ENCODE measurements at places on chromosomes 6 and 20. TPM values are rescaled to one million over a fixed set of nuclear protein-coding genes. Genes with fewer than 3 reads are reported as not detected.

The IL20RA gene
- total RNA-seq, result 1.7 TPM

The TGM2 gene
- total RNA-seq, result 1.0 TPM

The ALDH5A1 gene
- 2.4 TPM for total RNA-seq

The SLC22A16 gene
- total RNA-seq, result not detected

The ATP6V1G2 gene
- 2.9 TPM for total RNA-seq

The PMEPA1 gene
- 20.0 TPM for total RNA-seq

The COL9A3 gene
- 76.0 TPM for total RNA-seq

The DYNLT2 gene
- 1.6 TPM for total RNA-seq

The HFE gene
- total RNA-seq, result 1.6 TPM

The HLA-DQA2 gene
- not detected for total RNA-seq

The ABCF1 gene
- total RNA-seq, result 123 TPM

The FUCA2 gene
- 47.4 TPM for total RNA-seq

GRCh38 chr6:19311786-19312185, 525.4 kb upstream of the ID4 start:
- peaks cover 6% of the 10 kb centered on the region for H3K4me1 ChIP-seq
- no peaks in the 10 kb centered on the region for H3K36me3 ChIP-seq
- peak overlapping the region; percentile 8 for H3K27ac ChIP-seq
- peaks cover 2% of the 10 kb centered on the region for H3K27me3 ChIP-seq
- peak; percentile 44 for DNase-seq

DNA sequence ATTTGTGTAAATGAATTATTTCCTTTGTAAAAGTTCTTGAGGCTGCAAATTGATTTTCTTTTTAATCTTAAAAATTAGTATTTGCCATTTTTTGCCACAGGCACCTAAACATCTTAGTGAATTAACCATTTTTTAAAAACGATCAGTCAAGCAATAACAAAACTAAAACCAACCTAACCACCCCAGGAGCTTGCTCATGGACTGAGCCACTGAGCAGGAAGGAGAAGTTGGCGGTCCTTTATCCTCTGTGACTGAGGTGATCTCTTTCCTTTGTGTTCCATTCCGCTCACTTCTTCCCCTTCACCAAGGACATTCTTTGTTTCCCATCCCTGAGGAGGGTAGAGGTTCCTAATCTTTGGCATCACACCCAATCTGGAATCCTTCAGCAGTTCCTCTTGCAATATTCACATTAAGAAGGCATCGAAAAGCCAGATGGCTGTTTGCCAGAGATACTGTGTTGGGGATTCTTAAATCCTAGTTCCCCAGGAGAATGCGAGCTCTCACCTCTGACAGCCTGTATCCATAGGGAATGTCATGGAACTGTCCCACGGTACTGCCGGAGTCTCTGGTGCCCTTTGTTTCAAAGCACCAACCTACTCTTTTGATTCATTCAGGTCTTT, 30.5 kb downstream of the RPRD1B start:
- H3K36me3 ChIP-seq, result peaks cover 68% of the 10 kb centered on the region
- no peak for DNase-seq

DNA sequence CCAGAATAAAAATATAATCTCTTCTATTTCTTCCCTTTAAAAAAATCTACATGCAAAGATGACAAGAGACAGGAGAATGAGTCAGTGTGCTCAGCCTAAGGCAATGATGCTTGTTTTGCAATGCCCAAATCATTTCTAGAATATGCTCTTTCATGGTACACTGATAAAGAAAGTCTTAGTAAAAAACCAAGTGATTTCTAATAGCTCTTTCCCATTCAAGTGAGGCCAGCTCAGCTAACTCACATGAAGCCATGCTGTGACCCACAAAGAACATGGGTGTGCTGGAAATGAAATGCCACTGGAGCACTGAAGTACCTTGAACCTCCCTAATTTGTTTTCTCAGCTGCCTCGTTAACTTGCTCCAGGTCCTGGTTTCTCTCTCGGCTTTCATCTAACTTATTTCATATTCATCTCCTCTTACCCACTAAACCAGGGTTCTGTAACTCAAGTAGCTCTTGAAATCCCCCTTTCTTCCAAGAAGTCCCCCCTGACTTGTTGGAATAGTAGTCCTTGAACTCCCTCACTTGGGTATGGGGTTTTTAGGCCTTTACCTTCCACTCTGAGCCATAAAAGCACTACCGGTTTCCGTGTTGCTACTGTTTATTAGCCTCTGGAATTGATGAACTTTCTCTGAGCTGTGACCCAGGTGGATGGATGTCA, 92.7 kb downstream of the IRF4 start:
- no peak for DNase-seq
- H3K4me1 ChIP-seq, result no peaks in the 10 kb centered on the region
- no peak overlapping the region for H3K4me3 ChIP-seq
- H3K36me3 ChIP-seq, result peaks cover 36% of the 10 kb centered on the region
- no peak overlapping the region for H3K27ac ChIP-seq
- H3K27me3 ChIP-seq, result no peaks in the 10 kb centered on the region

- H3K36me3 ChIP-seq, result no peaks in the 10 kb centered on the region
- H3K4me1 ChIP-seq, result peaks cover 17% of the 10 kb centered on the region
- H3K27ac ChIP-seq, result no peak overlapping the region
- DNase-seq, result no peak
- H3K27me3 ChIP-seq, result peaks cover 18% of the 10 kb centered on the region
- no peak overlapping the region for H3K4me3 ChIP-seq
Measured at GRCh38 chr6:168315596-168315995, 4.0 kb downstream of the DACT2 start.

DNA sequence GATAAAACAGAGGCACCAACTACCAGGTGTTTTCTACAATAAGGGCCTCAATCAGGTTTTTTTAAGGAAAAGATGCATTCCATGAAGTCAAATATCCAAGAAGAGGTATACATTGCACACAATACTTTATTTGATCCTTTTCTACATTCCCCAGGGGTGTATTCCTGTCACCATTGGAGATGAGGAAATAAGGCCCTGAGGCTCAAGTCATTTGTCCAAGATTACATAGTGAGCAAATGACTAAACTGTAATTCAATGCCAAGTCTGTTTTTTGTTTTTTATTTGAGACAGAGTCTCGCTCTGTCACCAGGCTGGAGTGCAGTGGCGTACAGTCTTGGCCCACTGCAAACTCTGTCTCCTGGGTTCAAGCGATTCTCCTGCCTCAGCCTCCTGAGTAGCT, 69.2 kb upstream of the CDYL start:
- H3K27me3 ChIP-seq, result no peaks in the 10 kb centered on the region
- no peak for DNase-seq
- no peak overlapping the region for H3K27ac ChIP-seq
- no peak overlapping the region for H3K4me3 ChIP-seq
- no peaks in the 10 kb centered on the region for H3K4me1 ChIP-seq

GRCh38 chr6:92893741-92894140, 525.6 kb downstream of the EPHA7 start:
- no peaks in the 10 kb centered on the region for H3K27me3 ChIP-seq
- no peak for DNase-seq
- no peaks in the 10 kb centered on the region for H3K4me1 ChIP-seq
- H3K36me3 ChIP-seq, result no peaks in the 10 kb centered on the region

DNA sequence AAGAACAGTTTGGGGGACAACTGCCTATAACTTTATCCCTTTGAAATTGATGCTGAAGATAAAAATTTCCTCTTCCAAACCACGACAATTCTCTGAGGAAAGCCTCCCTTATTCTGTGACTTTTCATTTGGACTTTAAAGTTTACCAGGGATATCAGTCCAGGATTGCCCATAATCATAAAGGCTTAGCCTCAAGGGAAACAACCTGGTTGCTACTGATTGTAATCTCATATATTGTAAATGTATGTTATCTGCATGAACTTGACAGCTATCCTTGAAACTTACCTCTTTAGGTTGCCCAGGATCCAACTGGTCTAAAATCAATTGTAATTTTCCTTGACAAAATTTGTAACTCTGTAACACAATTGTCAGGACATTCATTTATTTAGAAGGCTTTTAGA, 23.8 kb downstream of the TBC1D32 start:
- no peak for DNase-seq
- H3K27ac ChIP-seq, result no peak overlapping the region
- no peaks in the 10 kb centered on the region for H3K4me1 ChIP-seq
- H3K27me3 ChIP-seq, result no peaks in the 10 kb centered on the region

GRCh38 chr6:69994251-69994650, 127.9 kb downstream of the COL19A1 start:
- H3K36me3 ChIP-seq, result no peaks in the 10 kb centered on the region
- no peak for DNase-seq
- no peaks in the 10 kb centered on the region for H3K27me3 ChIP-seq
- no peak overlapping the region for H3K4me3 ChIP-seq
- no peak overlapping the region for H3K27ac ChIP-seq

- no peaks in the 10 kb centered on the region for H3K27me3 ChIP-seq
- H3K4me1 ChIP-seq, result no peaks in the 10 kb centered on the region
- no peak overlapping the region for H3K4me3 ChIP-seq
- no peaks in the 10 kb centered on the region for H3K36me3 ChIP-seq
- H3K27ac ChIP-seq, result no peak overlapping the region
Measured at GRCh38 chr20:58091810-58092209, 136.6 kb downstream of the ANKRD60 start.

- H3K27me3 ChIP-seq, result no peaks in the 10 kb centered on the region
- no peaks in the 10 kb centered on the region for H3K4me1 ChIP-seq
Measured at GRCh38 chr6:23523771-23524170, 602.2 kb upstream of the NRSN1 start.

GRCh38 chr20:48295445-48295903, 510.2 kb upstream of the SULF2 start:
- no peak overlapping the region for H3K4me3 ChIP-seq
- peaks cover 6% of the 10 kb centered on the region for H3K4me1 ChIP-seq
- DNase-seq, result no peak
- H3K27me3 ChIP-seq, result no peaks in the 10 kb centered on the region
- no peaks in the 10 kb centered on the region for H3K36me3 ChIP-seq

GRCh38 chr20:54557806-54558590, 82.6 kb downstream of the DOK5 start:
- no peak overlapping the region for H3K27ac ChIP-seq
- peaks cover 6% of the 10 kb centered on the region for H3K4me1 ChIP-seq
- no peak for DNase-seq
- no peak overlapping the region for H3K4me3 ChIP-seq
- H3K27me3 ChIP-seq, result no peaks in the 10 kb centered on the region
- no peaks in the 10 kb centered on the region for H3K36me3 ChIP-seq

- no peak overlapping the region for H3K27ac ChIP-seq
- H3K4me1 ChIP-seq, result peaks cover 9% of the 10 kb centered on the region
- H3K4me3 ChIP-seq, result no peak overlapping the region
Measured at GRCh38 chr6:82367704-82368103, 4.1 kb downstream of the TPBG start.

GRCh38 chr20:51062065-51062464, 39.2 kb upstream of the KCNG1 start:
- no peaks in the 10 kb centered on the region for H3K4me1 ChIP-seq
- no peak overlapping the region for H3K27ac ChIP-seq
- no peak for DNase-seq
- H3K27me3 ChIP-seq, result no peaks in the 10 kb centered on the region

- H3K4me3 ChIP-seq, result no peak overlapping the region
- H3K4me1 ChIP-seq, result no peaks in the 10 kb centered on the region
- no peak overlapping the region for H3K27ac ChIP-seq
- H3K27me3 ChIP-seq, result no peaks in the 10 kb centered on the region
Measured at GRCh38 chr6:163128324-163128723, 286.2 kb upstream of the QKI start.

- no peak for DNase-seq
- no peak overlapping the region for H3K4me3 ChIP-seq
- H3K27ac ChIP-seq, result no peak overlapping the region
Measured at GRCh38 chr6:5501837-5502236, 240.5 kb downstream of the FARS2 start.

DNA sequence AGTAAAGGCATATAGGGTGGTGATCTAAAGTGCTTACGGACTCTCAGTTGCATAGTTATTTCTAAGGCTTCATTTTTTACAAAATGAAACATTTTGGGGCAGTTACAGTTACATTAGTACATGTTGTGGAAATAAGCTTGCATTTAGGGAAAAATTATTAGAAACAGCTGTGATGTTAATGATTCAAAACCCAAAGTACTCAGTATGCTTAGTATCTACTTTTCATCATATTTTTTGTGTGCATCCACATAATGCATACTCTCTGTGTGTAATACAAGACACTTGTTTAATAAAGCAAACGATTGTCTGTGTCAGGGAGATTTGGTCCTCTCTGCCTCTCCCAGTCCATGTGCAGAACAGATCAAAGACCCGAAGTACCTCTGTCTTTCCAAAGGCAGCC, 11.4 kb upstream of the TBX18 start:
- H3K27me3 ChIP-seq, result peaks cover 65% of the 10 kb centered on the region
- no peak overlapping the region for H3K4me3 ChIP-seq
- DNase-seq, result no peak
- H3K4me1 ChIP-seq, result no peaks in the 10 kb centered on the region
- no peak overlapping the region for H3K27ac ChIP-seq

- H3K36me3 ChIP-seq, result no peaks in the 10 kb centered on the region
- no peak for DNase-seq
- H3K4me1 ChIP-seq, result no peaks in the 10 kb centered on the region
- no peak overlapping the region for H3K4me3 ChIP-seq
Measured at GRCh38 chr20:24771542-24772061, 177.5 kb upstream of the CST7 start.

GRCh38 chr6:3631877-3632276, 119.6 kb downstream of the PXDC1 start:
- no peak overlapping the region for H3K27ac ChIP-seq
- H3K4me3 ChIP-seq, result no peak overlapping the region
- no peak for DNase-seq
- 0 out of 2 replicates have a peak, but pooled peaks cover 3% of the 10 kb centered on the region for H3K4me1 ChIP-seq
- H3K36me3 ChIP-seq, result no peaks in the 10 kb centered on the region

DNA sequence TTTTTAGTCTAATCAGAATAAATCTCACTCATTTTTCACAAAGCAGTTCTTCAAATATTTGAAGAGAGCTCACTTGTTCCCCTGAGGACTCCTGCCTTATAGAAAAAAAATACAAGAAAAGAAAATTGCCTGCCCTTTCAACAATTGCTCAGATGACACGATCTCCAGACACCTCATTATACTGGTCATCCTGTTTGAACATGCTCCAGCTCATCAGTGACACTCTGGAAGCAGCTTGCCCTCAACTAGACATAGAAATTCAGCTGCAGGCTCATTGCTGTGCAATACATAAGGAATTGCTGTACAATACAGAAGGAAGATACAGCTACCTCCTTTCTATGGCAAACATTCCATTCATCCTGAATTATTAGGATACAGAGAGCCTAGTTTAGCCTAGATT, 73.1 kb downstream of the OPN5 start:
- DNase-seq, result no peak
- H3K4me1 ChIP-seq, result no peaks in the 10 kb centered on the region
- no peaks in the 10 kb centered on the region for H3K27me3 ChIP-seq
- H3K4me3 ChIP-seq, result no peak overlapping the region
- H3K36me3 ChIP-seq, result no peaks in the 10 kb centered on the region

DNA sequence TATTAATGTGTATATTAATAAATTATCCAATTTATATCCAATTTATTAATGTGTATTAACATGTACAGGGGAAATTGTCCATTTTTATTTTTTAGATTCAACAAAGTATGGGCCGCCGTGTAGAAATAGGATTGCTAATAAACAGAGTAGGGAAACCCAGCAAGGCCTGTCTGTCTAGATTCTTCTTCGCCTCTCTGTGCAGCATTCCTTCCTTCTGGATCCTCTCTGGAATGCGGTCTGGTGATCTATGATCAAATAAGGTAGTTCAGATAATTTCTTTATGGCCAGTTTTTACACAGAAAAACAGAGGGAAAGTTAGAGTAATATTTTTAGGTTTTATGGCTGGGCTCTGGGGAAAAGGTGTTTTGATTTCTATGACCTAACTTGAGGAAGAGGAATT, 19.9 kb upstream of the HFE start:
- no peak for DNase-seq
- no peak overlapping the region for H3K27ac ChIP-seq
- no peaks in the 10 kb centered on the region for H3K4me1 ChIP-seq
- no peaks in the 10 kb centered on the region for H3K27me3 ChIP-seq
- H3K36me3 ChIP-seq, result no peaks in the 10 kb centered on the region

Data from H1 (cell line).